Omental fat pad (tissue), 4 donors: ENCODE measurements at places on chromosomes 6 and 20.

- no peak for DNase-seq
Measured at GRCh38 chr6:24255676-24256075, 102.2 kb downstream of the DCDC2 start.

- no peak for DNase-seq
Measured at GRCh38 chr6:54107470-54108090, 3.7 kb upstream of the MLIP start.

DNA sequence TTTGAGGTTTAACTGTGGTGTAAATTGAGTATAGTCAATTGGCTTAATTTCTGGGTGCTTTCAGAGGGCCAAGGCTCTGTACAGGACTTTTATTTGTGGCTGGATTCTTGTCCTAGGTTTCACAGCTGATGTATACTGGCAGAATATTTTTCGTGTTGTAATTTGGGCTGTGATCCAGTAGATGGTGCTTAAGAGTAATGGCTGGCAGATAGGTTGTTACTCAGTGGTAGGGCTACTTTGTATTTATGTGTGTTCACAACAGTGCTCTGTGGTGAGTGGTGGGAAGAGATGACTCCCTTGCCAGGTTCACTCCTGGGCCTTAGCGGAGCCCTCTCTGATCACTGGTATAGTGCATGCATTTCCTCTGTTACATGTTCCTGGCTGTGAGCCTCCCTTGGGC lies 34.5 kb upstream of the FERMT1 start:
- DNase-seq: no peak

- no peak for DNase-seq
Measured at GRCh38 chr6:144350528-144350880, 65.4 kb downstream of the UTRN start.

DNA sequence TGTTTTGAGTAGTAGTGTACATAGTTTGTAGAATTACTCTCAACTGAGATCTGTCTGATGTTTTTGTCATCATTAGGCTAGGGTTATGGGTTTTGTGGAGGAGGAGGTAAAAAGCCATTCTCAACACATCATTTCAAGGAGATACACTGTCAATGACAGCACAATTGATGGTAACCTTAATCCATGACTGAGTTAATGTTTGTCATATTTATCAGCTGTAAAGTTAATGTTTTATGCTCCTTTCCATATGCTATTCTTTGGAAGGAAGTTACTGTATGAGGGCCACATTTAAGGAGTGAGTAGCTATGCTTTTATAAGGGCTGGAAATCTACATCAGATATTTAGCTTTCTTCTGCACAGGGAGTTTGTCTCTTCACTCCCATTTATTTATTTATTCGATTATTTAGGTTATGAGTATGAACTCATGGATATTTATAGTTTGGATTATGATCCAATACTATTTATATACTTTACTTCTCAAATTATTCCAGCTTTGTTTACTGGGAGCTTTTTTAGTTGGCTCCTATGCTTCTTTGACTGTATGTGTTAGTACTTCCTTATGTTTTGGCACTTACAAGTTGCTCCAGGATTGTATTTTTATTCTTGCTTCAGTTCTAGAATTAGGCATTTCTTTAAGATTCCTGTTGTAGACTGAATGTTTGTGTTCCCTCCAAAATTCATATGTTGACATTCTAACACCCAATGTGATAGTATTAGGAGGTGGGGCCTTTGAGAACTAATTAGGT lies 156.6 kb upstream of the HCRTR2 start:
- DNase-seq: no peak
